ENCODE measurements at places on chromosomes 1 and 21.

DNA sequence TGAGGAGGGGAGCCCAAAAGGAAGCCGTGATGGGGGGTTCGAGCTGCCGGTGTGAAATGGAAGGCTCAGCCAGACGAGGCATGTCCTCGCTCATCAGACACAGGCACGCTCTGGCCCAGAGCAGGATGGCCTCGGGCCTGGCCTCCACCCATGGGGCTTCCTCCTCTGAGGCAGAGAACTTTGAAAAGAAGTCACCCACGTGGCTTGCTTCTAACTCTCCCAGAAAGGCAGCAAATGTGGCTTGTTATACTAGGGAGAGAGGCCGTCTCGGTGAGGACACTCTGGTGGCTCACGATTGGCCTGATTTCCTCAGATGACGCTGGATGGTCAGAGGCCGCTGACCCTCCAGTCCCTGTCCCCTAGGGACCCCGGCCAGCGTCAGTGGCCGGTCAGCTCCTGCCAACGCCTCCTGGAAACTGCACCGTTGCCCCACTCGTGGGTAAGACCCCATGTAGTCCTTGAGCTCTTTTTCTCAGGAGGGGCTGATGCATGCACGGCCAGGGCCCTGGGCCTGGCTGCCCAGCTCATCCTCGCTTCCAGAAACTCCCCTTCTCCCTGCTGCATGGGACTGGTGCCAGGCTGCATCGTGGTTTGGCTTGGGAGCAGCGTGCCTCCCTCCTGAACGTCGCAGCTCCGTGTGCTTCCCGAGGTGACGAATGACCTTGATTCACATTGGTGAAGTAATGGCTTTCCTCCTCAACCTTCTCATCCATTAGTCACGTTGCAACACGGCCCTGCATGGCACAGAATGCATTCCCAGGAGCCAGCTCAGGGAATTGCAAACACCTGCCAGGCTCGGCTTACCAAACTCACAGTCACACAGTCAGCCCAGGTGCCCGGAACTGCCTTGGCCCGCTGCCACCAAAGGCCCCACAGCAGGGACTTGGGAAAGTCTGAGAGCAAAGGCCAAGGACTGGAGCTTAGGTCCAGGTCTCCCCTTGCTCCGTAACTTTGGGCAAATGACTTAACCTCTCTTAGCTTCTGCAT is 58.8 kb downstream of the TOMM20 start:
- DNase-seq, result no peak

DNA sequence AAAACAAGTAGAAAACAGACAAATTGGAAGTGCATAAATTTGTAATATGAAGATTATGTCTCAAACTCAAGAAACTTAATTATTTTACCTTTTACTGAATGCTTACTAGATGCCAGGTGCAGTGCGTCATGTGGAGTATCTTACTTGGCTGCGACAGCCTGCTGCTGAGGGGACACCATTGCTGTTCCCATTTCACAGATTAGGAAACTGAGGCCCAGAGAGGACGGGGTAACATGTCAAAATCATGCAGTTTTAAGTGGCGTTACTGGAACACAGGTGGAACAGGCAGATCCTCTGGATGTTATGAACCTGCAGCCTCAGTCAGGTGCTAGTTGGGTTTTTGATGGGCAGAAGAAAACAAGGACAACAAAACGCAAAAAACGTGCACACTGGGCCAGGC is 7.3 kb upstream of the DHRS3 start:
- no peak for DNase-seq

GRCh38 chr21:41557884-41558283 is 49.9 kb upstream of the TMPRSS2 start:
- DNase-seq, result no peak

DNA sequence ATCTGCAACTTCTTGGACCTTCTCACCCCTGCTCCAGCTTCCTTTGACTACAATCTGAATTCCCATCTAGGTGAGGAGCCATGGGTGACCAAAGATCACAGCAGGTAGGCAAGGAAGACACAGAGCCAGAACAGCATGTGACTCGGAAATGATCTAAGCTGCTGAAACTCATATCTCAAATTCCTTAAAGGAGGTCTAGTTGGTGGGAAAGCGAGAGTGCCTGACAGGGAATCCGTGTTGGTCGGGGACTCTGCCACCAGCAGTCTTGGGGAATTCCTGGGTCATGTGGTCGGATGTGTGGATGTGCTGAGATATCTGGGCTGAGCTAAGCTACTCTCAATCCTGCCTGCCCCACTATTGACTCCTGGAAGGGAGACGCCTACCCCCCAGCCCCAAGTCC is 3.2 kb upstream of the NUAK2 start:
- no peak for DNase-seq

DNA sequence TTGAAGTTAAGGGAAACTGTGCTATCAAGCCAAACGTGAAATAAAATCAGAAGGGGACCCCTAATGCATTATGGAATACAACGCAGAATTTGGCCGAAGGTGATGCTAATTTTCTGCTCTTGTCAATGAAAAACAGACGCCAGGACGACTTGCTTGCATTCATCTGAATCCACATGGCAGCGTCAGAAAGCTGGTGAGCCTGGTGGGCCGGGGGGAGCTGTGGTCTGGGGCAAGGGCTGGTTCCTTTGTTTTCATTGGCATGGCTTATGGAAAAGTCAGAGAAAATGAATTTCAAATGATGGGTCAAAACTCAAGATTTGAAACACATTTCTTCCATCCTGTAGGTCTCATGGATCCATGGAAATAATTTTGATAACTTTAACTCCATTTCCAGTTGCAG is 86.4 kb upstream of the RUNX1 start:
- no peak for DNase-seq

DNA sequence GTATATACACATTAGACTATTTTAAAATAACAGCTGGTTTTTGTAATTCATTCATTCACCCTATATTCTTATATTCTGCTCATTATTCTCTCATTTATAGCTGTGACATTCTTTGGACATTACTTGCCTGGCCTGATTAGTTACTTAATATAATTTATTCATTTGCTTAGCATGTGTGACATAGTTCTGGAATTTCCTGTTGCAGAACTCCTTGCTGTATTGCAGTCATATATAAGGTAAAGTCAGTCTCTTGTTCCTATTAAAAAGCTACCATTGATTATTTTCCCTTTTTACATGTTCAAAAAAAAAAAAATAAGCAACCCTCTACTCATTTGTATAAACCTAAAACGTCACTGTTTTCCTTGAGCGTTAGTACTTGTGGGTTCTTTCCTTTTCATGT is 23.9 kb downstream of the GNAT2 start:
- DNase-seq, result no peak

DNA sequence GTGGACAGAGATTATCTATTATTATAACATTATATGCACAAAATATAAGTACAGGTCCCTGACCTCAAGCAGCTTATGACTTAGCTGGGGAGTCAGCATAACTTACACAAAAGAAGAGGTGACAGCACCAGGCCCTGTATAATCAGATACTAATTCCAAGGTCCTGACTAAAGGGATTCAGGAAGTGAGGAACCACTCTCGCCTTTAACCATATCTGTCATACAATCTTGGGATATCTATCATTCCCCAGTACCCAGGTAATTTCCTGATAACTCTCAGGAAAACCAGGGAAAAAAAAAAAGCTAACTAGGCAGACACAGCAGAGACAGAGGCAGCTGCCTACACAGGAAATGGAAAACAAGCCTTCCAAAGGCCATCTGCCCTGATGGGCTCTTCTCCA is 78.5 kb upstream of the CAMK1G start:
- DNase-seq, result no peak

GRCh38 chr1:246081856-246082668 is 425.0 kb downstream of the SMYD3 start:
- no peak for DNase-seq

- no peak for DNase-seq
Observed at GRCh38 chr1:171191992-171192391, 6.9 kb downstream of the FMO2 start.

GRCh38 chr1:3207217-3207848 is 138.3 kb downstream of the PRDM16 start:
- no peak for DNase-seq

- DNase-seq, result no peak
Observed at GRCh38 chr1:199282751-199283305, 644.0 kb downstream of the PTPRC start.

DNA sequence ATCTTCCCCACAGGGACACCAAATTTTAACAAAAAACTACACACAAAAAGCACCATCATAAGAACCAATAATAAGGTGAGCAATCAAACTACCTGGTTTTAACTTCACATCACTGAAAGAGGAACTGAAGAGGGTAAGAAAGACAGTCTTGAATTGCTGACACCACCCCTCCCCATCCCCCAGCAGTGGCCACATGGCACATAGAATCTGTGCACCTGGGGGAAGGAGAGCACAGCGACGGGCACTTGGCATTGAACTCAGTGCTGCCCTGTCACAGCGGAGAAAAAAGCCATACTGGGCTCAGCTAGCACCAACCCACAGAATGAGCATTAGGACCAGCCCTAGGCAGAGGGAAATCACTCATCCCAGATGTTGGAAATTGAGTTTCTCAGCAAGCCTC is 640.0 kb upstream of the ADGRL2 start:
- no peak for DNase-seq

DNA sequence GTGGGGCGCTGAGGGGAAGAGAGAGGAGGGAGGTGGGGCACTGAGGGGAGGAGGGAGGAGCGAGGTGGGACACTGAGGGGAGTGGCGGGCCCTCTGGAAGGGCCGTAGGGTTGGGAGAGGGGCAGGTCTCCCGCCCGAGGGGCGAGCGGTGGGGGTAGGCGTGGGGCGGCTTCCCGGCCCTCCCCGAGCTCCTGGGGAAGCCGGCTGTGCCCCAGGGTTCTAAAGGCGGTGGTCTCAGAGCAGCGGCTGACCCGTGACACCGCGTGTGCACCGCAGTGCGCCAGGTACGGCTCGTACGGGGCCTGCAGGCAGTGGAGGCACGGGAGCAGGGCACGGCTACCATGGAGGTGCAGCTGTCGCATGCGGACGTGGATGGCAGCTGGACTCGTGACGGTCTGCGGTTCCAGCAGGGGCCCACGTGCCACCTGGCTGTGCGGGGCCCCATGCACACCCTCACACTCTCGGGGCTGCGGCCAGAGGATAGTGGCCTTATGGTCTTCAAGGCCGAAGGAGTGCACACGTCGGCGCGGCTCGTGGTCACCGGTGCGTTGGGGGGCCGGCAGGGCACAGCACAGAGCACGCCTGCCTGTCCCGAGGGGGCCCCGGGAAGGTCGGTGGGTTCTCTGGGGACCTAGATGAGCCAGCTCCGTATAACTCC is 68.5 kb downstream of the OBSCN start:
- no peak for DNase-seq

DNA sequence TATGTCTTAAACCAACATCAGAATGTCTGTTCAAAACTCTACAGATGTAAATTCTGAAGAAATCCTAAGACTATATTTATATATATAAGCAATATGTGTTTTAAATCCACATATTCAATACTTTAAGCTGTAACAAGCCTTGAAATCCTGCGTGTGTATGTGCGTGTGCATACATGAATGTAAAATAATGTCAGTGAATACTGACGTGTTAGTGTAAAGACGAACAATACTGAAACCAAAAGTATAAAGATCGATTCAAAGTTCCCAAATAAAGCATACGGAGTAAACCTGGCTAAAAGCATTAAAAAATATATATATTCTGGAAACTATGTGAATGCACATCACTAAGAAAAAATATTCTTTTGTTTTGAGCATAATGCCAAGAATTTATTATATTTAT is 668.6 kb upstream of the NCAM2 start:
- no peak for DNase-seq

DNA sequence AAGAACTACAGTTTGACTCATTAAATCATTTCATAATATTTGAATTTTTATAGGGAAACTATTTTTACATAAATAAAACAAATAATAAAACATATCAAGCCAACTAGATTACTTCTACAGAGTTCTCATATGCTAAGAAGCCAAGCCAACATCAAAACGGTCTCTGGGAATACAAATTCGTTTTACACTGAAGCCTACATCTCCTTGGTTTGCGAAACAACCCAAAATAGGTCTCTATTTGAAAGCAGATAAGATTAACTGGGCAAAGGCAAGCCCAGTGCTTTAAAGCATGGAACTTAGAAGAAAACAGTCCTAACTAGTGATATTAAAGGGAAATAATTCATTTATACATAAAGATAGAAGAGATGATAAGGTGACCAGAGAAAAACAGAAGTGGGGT is 25.3 kb downstream of the MIXL1 start:
- no peak for DNase-seq

DNA sequence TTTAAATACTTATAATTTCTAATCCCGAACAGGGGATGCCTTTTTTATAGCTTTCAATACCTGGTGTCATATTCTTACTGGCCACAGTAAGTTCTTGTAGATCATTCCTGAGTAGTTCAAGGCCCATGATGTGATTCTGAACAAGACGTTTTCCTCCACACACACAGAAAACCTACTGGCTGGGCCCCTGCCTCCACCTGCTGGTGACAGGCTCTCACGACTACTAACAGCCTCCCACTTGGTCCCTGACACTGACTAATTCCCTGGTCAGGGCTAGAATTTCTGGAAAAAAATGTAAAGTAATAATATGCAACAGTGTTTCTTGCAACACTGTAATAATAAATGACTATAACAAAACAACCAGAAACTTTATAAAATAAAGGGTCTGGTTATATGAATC is 50.4 kb upstream of the RIPK4 start:
- DNase-seq, result peak; percentile 25

GRCh38 chr1:61052395-61053225 is 29.8 kb upstream of the NFIA start:
- DNase-seq, result no peak

GRCh38 chr1:111605576-111605975 is 14.0 kb upstream of the RAP1A start:
- DNase-seq, result no peak

DNA sequence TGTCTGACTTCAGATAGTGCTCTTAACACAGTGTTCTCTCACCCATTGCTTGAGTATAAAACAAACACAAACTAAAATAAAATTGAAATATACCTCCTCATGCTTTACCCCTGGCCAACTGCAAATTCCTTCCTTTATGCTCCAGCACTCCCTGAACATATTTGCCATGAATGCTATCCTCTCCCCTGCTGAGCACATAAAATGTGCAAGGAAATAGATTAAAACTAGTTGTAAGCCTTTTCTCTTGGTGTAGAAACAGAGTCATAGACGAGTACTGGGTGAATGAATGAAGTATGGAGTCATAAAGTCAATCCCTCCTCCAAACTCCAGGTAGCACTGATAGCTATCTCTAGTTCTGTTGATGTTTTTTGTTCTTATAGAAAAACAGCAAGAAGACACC is 2.6 kb downstream of the GPR161 start:
- DNase-seq, result no peak

- no peak for DNase-seq
Observed at GRCh38 chr1:43719063-43719462, 11.7 kb downstream of the ST3GAL3 start.

- no peak for DNase-seq
Observed at GRCh38 chr1:21820597-21821232, 8.7 kb downstream of the LDLRAD2 start.
